ENCODE measurements at places on chromosomes 4 and X. TPM values are rescaled to one million over a fixed set of nuclear protein-coding genes. Genes with fewer than 3 reads are reported as not detected.

CTPS2 gene
- total RNA-seq = 11.5 TPM

HS6ST2 gene
- total RNA-seq = 0.15 TPM

CSAG2 gene
- not detected for total RNA-seq

MAGEB17 gene
- not detected for total RNA-seq

SYTL4 gene
- 2.3 TPM for total RNA-seq

SPANXC gene
- total RNA-seq = not detected

IGSF1 gene
- total RNA-seq = 0.37 TPM

LRCH2 gene
- total RNA-seq = 0.05 TPM
